Activated naive CD4-positive, alpha-beta T cell (primary cell): ENCODE measurements at places on chromosomes 16 and 17.
A peak's percentile ranks its signal among the peaks of the same experiment; 100 is the strongest.

DNA sequence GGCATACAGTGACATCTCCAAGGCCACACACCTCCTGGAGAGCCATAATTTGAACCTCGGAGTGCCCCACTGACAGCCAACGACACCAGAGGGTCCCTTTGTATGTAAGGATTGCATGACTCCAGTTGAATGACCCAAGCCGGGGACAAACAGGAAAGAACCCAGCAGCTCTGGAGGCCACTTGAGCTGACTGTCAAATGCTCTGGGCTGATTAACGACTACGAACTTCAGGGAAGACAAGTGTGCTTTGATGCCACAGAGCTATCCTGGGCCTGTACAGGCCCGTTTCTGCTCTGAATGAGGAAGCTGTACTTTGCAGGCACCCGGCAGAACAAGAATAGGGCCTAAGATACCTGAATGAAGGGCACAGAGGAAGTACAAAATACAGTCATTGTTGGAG, 404.6 kb downstream of the SLC39A11 start:
- DNase-seq = no peak

- peak; percentile 49 for DNase-seq
Measured at GRCh38 chr16:57475711-57476339, 10.5 kb downstream of the DOK4 start.

DNA sequence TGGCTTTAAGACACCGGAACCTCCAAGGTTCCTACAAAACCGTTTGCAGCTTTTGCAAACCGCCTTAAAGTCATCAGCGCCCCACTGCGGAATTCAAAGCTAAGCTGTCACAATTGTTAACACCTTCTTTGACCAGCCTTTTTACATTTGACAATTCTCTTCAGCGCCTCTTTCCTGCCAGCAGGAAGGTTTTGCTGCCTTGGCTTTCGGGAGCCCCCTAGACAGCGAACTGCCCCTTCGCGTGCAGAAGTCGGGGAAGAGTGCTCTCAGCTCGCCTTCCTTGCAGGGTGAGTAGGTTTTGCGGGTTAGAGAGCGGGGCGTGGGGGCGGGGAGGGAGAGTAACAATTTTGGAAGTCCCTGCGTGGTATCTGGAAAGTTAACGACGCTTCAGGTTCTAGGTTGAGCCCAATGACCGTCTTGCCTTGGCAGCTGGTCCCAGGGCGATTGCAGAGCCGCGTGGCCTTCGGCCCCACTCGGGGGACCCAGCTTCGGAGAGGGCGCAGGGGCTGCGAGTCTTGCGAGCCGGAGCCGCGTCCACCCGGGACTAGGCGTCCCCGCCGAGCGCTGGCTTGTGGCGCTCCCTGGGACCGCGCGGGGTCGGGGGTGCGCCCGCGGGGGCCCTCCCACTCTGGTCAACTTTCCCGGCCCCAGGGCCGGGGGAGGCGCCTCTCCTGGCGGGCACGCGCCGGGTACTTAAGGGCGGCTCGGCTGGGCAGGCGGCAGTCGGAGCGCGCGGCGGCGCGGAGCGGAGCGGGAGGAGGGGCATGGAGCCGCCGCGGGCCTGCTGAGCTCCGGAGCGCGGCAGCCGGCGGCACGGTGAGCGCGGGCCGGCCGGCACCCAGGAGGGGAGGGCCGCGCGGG, at the start of gene HAS3:
HAS3 (plus strand) TSS at position 153 of the 861 bp plus-strand sequence. CDS start 3,743 bp downstream, outside the sequence.
- DNase-seq = no peak

GRCh38 chr17:74001145-74001544, 202.3 kb upstream of the RPL38 start:
- DNase-seq = no peak

GRCh38 chr17:44277976-44278375, 10.0 kb upstream of the SLC4A1 start:
- no peak for DNase-seq

DNA sequence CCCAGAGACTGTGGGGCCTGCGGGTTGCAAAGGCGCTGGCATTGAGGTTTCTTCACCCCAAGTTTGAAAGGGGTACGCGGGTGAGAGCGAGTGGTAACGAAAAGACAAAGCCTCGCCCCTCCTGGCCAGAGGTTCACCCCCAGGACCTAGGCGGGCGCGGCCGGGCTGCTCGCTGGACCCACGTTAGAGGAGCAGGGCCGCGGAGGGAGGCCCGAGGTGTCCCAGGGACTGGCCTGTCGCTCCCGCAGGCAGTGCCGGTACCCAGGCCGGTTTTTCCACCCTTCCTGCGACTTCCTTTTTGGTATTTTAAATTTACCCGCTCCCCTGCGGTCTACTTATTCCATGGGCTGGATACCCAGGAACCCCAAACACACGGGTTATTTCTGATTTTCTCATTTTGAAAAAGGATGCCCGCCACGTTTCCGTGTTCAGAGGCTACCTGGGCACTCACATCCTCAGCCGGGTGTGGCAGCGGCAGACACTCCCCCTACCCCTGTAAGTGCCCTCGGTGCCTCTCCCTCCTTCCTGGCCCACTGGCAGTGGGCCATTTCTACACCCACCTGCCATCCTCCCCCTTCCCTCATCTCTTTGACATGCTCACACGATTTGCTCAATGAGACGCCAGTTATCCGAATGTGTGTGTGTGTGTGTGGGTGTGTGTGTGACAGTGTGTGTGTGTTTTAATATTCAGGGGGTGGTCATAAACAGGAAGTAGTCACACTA, 1.6 kb upstream of the FOXL1 start:
- DNase-seq = no peak

DNA sequence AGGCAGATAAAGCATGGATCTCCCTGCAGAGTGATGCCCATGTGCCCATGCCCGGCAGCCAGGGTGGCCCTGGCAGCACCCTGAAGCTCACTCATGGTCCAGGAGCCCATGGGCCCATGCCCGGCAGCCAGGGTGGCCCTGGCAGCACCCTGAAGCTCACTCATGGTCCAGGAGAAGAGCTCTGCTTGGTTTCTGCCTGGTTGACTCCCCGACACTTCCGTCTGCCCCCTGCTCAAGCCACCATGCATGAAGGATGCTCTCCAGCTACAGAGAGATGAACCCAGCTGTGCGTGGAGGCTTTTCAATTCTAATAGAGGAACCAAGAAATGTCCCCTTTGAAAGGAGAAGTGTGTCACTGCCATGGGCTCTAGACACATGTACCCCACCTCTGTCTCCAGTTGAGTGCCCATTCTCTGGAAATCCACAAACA, 8.7 kb downstream of the CCL17 start:
- DNase-seq = no peak

- no peak for DNase-seq
Measured at GRCh38 chr17:72657467-72658317, 434.8 kb downstream of the SLC39A11 start.

DNA sequence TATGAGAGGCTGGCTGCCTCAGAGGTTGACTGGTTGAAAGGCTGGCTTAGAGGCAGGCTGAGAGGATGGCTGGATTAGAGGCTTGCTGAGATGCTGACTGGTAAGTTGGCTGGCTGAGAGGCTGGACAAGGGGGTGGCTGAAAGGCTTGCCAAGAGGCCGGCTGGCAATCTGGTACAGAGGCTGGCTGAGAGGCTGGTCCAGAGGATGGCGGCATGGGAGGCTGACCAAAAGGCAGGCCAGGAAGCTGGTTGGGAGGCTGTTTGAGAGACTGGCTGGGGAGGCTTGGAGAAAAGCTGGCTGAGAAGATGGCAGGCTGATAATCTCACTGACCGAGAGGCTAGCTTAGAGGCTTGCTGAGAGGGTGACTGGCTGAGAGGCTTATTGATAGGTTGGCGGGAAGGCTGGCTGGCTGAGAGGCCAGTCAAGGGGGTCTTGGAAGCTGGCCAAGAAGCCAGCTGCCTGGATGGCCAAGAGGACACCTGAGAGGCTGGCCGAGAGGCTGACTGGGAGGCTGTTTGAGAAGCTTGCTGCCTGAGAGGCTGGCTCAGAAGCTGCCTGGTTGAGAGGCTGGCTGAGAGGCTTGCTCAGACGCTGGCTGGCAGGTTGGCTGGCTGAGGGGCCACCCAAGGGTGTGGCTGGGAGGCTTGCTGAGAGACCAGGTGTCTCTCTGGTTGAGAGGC, 34.2 kb upstream of the ACSM2B start:
- no peak for DNase-seq

DNA sequence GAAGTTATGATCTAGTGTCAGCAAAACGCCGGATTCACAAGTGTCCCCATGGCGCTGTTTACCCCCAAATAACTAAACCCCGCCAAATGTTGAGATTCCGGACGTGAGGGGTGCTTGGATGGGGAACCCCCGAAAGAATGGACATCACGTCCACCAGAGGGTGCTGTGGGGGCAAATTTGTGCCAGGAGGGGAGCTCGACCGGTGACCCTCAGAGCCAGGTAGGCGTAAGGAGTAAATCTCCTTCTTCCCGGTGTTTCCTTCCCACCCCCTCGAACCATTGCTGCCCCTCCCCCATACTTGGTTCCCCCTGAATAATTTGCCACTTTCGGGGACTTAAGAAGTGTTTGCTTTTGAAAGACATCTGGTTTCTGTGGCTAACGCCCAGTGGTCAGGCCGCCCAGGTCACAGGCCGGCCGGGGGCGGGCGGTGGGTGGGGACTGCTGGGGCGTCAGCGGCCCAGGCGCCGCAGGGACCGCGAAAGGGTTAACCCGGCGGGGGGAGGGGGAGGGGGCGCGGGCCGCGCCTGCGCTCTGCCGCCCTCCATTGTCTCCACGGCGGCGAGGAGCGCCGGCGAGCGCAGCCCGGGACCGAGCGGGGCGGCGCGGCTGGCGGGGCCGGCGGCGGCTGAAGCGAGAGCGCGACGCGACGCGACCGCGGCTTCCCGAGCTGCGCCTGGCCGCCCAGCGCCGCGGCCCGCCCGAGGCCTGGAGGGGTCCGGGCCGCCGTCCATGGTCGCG, at the start of gene ZNRF1:
ZNRF1 (plus strand) TSS at position 544 of the 738 bp plus-strand sequence. CDS start 648 bp downstream, outside the sequence.
- peak; percentile 41 for DNase-seq

DNA sequence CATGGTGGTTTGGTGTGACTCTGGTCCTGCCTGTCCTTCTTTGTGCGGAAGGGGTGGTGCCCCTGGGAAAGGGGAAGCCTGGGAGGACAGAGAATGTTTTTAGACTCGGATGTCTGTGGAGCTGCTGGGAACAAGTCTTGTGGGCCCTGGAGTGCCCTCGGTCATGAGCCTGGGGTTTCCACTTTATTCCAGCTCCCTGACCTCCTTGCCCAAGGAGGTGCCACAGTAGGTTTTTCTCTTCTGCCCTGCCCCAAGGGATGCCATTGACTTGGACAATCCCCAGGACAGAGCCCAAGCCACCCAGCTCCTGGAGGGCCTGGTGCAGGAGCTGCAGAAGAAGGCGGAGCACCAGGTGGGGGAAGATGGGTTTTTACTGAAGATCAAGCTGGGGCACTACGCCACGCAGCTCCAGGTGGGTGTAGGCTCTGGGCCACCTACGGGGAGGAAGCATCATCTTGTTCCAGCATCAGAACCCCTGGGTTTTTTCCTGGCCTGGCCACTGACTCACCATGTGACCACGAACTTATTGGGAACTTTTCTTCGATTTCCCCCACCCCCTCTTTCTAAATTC, 1.4 kb downstream of the STAT5A start:
- no peak for DNase-seq

GRCh38 chr17:32894245-32894644, 17.3 kb upstream of the MYO1D start:
- DNase-seq = no peak

DNA sequence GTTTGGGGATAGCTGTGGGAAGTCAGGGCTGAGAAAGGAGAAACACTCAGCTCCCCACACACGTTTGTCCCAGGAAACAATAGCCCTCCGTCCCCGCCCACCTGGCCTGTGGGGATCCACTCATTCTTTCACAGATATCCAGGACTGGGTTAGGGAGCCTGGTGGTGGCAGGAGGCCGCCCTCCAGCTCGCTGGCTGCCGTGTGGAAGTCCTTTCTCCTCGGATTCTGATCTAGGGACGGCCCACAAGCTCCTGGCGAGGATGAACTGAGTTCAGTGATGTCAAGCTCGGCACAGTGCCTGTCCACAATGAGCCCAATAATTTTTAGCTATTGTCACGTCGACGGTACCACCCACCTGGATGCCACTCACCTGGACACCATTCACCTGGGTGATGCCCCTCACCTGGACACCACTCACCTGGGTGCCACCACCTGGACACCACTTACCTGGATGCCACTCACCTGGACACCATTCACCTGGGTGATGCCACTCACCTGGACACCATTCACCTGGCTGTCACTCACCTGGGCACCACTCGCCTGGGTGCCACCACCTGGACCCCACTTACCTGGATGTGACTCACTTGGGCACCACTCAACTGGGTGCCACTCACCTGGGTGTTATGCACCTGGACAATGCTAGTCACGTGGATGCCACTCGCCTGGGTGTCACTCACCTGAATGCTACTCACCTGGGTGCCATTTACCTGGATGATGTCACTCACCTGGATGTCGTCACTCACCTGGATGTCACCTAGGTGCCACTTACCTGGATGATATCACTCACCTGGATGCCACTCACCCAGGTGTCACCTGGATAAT, 172.5 kb upstream of the FOXF1 start:
- no peak for DNase-seq

GRCh38 chr17:1168533-1169220, 11.1 kb downstream of the ABR start:
- DNase-seq = no peak

GRCh38 chr16:24624102-24624501, 84.7 kb downstream of the RBBP6 start:
- DNase-seq = no peak

GRCh38 chr16:24102209-24102660, 153.9 kb upstream of the CACNG3 start:
- DNase-seq = no peak

DNA sequence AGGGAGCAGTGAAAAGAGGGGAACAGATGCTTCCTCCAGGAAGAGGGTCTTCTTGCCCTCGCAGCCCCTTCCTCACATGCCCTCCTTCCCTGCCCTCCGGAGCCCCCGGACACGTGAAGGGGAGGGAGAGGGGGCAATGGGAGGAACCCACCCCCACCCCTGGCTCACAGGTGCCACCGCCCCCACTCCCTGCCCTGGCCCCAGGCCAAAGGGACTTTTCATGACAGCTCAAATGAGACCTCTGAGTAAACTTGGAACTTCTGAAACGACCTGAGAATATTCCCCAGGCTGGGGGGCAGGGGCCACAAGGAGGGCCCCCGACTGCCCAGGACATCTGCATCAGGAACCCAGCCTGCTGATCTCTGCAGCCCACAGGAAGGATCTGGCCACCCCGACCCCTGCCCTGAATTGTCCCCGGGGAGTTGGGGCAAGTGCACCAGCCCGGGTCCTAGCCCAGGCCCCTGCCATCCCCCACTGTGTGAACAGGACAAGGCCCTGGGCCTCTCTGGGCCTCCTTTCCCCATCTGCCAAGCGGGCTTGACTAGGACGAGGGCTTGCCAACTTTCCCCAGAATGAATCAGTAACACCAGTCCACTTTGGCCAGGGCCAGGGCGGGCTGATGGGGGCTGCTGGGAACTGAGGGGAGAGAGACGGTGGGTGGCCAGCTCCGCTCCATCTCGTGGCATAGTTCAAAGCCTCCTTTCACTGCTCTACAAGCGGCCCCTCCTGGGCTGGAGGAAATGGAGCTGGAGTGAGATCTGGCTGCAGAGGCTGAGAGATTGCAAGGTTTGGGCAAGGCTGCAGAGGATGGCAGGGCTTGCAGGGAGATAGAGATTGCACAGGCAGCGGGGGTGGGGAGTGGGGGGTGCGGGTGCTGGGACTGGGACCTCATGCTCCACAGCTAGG, 3.8 kb downstream of the IL21R start:
- no peak for DNase-seq

GRCh38 chr16:54055864-54056263, 230.7 kb downstream of the IRX3 start:
- DNase-seq = no peak

GRCh38 chr17:77107506-77108433, 33.0 kb upstream of the SEC14L1 start:
- DNase-seq = no peak

GRCh38 chr16:1335211-1335971, 1.9 kb downstream of the BAIAP3 start:
- no peak for DNase-seq

- DNase-seq = no peak
Measured at GRCh38 chr17:10318535-10318934, 54.3 kb downstream of the MYH13 start.

- DNase-seq = no peak
Measured at GRCh38 chr16:85528528-85529387, 84.4 kb upstream of the GSE1 start.
